ENCODE measurements at places on chromosomes 3 and 15.

DNA sequence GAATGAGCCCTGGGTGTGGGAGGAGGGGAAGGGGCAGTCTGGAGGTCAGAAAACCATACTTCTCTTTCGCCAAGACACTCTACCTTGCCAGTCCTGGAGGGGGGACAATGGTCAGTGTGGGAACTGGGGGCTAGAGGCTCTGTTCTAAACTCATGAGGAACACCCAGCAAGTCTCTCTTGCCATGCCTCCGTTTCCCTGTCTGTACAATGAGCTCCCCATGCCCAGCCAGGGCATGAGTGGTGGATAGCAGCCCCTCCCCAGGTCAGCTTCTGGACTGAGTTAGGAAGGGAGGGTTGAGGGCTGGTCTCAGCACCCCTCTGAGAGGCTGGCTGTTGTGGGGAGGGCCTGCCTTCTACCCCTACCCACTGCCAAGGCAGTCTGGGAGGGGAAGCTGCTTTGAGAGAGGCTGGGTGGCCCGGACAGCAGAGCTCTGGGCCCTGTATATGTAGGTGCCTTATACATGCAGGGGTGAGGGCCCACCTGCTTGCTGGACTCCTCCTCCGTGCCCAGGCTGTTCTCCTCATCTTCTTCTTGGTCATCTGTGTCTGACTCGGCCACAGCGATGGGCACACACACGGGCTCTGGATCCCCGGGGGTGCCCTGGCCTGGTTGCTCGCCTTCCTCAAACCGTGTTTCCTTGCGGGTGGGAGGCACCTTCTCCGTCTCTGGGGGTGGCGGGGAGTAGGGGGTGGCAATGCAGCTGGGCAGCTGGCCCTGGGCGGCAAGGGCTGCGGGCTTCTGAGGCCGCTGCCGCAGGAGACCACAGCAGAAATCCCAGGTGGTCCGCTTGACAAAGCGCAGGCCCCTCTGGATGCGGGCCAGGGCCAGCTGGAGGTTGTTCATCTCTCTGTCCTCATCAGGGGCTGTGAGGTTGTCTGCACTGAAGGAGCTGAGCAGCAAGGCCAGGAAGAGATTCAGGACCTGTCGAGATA lies 68.8 kb downstream of the SCN5A start:
- DNase-seq = no peak

DNA sequence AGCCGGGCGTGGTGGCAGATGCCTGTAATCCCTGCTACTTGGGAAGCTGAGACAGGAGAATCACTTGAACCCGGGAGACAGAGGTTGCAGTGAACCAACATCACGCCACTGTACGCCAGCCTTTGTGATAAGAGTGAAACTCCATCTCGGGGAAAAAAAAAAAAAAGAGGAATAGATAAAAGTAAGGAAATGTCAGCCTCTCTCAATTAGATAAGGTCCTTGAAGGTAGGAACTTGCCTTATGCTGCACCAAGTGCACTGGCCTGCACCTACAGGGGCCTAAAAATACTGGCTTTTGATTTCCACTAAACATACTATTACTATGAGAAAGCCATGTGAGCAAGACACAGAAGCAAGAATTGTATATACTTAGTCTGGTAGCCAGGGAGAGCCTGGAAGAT lies 7.1 kb downstream of the RAF1 start:
- DNase-seq = no peak

- no peak for DNase-seq
These were observed 191.6 kb downstream of the SV2B start for GRCh38 chr15:91291673-91292072.

- no peak for DNase-seq
These were observed 36.2 kb downstream of the C2CD4B start for GRCh38 chr15:62128916-62129315.

GRCh38 chr15:79218588-79219200 lies 63.8 kb upstream of the ANKRD34C start:
- DNase-seq = no peak

DNA sequence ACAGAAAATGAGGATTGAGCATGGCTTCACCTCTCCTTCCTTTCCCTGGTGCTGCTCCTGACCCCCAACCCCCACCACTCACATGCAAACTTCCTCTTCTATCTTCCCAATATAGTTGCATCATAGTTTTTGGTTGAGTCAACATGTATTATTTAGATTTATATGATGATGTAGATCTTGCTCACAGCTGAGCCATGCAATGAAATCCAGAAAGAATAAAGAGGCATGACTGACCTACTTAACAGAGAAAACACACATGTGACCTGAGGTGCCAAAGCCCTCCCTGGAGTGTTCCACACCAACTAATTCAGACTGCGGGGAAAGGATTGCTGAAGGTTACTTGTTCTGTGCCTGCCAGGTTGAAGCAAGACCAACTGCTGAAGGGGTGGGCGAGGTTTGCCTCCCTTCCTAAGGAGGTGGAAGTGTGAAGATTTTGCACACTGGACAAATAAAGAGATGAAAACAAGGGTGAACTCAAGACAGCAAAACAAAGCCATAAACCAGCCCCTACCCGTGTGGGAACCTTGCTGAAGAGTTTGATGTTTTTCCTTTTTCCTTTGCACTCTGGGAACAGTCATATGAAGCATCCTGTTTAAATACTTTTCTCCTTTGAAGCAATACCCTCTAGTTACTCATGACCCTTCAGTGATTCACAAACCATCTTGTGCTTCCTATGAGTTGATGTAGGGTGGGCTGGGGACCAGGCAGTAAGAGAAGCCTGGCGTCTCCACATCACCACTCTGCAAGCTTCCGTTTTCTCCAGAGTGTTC lies 155.2 kb upstream of the UBE2E1 start:
- DNase-seq = no peak

Data from activated CD8-positive, alpha-beta memory T cell treated with anti-CD3 and anti-CD28 coated beads for 1 hour (primary cell).